Panc1 (cell line): ENCODE measurements at places on chromosomes 3 and 15.

DNA sequence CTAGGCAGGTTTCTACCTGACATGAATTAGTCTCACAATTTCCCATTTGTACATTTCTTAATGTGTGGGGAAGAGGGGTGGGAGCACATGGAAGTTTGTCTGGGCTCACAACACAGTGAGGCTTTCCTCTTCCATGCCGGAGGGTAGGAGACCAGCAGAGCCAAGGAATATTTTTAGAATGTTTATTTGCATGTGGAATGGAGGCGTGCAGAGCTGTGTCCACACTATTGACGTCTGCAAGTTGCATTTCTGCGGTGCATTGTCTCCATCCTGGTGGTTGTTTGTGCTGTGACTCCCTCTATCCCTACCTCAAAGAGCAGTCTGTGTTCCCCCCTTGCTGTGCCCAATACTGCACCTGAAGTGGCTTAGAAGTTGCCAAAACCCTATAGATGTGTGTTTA, 103.1 kb upstream of the LRTM1 start:
- no peak for DNase-seq

DNA sequence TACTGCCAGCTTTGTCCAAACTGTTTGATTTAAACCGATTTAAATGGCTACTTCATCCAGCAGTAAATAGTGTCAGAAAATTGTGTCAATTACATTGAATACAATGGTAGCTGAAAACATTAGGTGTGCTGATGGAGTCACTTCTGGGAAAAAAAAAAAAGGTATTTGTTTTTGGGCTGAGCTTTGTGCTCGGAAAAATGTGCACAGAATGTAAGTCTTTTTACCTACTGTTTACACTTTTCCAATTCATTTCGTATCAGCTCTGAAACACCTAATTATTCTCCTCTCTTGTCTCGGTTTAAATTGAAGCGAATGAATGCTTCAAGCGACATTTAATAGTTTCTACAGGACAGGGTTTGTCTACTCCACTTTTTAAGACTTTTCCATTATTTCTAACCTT, 1078.4 kb downstream of the ROBO1 start:
- DNase-seq = no peak

- no peak for DNase-seq
Observed at GRCh38 chr15:37765786-37766185, 168.7 kb upstream of the TMCO5A start.

GRCh38 chr3:180284331-180285110, 247.8 kb upstream of the PEX5L start:
- DNase-seq = no peak
